ENCODE measurements at places on chromosomes 13 and 19. TPM values are rescaled to one million over a fixed set of nuclear protein-coding genes. Genes with fewer than 3 reads are reported as not detected.

IGFL2 gene
- total RNA-seq = not detected

BLOC1S3 gene
- 10.0 TPM for total RNA-seq

KLK2 gene
- not detected for total RNA-seq

KLK4 gene
- total RNA-seq = 0.29 TPM

PRR19 gene
- 0.36 TPM for total RNA-seq

ARMC6 gene
- 30.9 TPM for total RNA-seq

DCT gene
- under 0.01 TPM for total RNA-seq

CYP2B6 gene
- not detected for total RNA-seq

SUGP1 gene
- total RNA-seq = 31.2 TPM

FBXL3 gene
- 69.2 TPM for total RNA-seq

TNFSF11 gene
- total RNA-seq = 0.72 TPM

ZBTB45 gene
- 8.5 TPM for total RNA-seq

ERICH4 gene
- not detected for total RNA-seq

NR2F6 gene
- 32.2 TPM for total RNA-seq

Measured in osteoblast (primary cell).